ENCODE measurements at places on chromosomes 11 and 22.

DNA sequence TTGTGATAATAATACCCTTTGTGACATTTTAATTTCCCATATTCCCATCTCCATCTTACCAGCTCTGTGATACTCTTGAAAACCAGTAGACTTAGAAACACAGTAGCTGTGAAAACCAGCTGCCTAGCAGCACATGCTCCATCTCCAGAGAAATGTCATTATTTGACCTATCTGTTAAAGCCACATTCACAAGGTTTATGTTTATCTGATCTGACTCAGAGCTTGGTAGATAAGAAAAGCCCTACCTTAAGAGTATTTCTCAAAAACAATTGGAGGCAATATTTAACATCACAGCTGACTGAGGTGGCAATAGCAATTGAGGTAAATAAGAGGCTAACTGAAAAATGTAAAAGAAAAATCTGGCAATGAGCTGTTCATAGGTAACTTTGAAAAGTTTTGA, 8.1 kb upstream of the ANO3 start:
- no peak for DNase-seq

- no peak for DNase-seq
Observed at GRCh38 chr11:130622141-130622542, 173.7 kb downstream of the ADAMTS15 start.

DNA sequence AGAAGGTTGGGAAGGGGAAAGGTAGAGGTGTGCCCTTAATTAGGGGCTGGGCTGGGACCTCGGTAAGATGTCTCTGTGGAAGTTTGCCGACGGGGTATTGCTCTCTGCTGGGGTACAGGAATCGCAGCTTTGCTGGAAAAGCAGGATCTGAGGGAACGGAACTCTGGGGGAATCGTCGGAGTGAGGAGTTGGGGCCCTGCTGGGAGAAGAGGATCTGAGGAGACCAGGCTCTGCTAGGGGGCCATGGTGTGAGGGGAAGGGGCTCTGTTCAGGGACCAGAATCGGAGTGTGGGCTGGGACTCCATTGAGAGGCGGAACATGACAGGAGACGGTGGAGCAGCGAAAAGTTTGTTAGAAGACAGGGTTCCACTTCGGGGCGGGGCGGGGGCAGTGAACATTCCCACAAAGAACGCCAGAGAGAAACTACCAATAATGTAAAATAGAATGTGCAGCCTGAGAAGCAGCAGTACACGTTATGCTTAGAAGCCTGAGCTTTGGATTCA, 456 bp downstream of the AAMDC start:
- DNase-seq: no peak

DNA sequence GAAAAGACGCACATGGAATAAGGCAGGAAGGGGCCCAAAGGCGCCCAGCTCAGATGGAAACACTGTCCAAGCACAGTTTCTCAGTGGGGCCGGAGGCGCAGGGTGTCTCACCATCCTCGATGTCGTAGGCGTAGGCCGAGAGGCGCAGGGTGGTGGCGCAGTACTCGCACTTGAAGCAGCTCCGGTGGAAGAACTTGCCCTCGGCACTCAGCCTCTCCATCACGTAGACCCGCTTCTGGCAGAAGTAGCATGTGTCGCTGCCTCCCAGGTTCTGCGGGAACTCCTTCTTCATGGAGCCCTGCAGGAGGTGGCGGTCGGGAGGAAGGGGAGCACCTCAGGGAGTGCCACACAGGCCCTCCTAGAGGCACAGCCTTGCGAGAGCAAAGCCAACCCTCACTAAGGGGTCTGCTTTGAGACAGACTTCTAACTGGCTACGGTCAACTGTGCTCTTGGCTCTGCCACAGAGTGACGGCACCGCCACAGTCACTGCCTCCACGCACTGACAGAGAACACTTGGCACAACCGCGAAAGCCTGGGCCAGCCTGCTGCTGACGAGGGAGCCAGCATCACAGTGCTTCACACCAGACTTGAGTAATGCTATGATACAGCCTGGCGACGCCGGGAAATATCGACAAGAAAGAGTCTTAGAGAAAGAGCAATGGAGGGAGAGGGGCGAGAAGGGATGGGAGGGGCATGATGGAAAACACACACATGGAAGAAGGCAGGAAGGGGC, 97.6 kb upstream of the BID start:
- DNase-seq: no peak

GRCh38 chr22:24141586-24141985, 39.7 kb upstream of the SUSD2 start:
- DNase-seq: no peak

DNA sequence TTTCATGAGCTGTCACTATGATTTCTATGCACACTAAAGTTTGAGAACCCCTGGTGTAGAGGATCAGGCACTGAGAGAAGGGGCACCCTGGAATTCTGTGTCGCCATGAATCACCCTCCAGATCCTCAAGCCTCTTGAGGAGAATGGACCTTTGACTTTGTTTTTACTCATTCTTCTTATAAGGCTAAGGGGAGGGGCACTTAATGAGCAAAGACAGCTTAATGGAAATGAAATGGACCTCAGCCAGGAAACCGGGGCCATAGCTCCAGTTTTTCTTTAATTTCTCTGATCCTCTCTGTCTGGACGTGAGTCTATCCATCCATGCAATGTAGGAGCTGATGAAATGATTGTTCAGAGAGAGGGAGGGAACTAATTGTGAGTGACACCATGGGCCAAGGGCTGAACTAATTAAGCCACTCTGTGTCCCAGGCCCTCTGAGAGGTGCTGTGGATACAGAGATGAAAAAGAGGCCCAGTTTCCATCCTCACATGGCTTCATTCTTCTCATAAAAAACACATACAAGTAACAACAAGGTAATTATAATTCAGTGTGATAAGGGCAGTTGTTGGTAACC, 32.8 kb downstream of the OR2AT4 start:
- no peak for DNase-seq

GRCh38 chr11:116994195-116994594, 104.0 kb downstream of the SIK3 start:
- no peak for DNase-seq

DNA sequence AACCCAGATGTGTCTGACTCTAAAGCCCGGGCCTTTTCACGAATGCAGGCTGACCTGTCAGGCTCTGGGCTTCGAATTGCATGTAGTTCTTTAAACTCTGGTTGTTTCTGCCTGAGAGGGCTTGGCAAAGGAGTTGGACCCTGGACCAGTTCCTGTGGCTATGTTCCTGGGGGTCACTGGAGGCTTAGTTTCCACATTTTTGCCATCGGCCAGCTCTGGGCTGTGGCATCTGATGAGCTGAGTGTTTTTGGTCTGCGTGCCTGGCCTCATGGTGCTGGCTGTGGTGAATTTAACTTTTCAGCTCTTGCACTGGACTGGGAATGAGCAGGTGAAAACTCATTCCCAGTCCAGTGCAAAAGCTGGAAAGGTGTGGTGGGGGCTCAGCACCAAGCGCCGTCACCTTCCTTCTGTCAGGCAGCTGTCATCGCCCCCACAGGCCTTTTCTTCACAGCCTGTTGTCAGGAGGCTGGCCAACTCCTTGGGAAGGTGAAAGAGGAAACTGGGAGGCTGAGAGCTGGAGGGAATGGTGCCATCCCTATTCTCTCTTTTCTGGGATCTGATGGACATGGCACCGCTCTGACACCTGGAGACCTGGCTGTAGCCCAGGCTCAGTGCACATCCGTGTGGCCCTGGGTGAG, 123.6 kb downstream of the ADAMTS15 start:
- no peak for DNase-seq

- no peak for DNase-seq
Observed at GRCh38 chr11:77127920-77128691, at the start of gene MYO7A. Gene MYO7A (plus strand): TSS chr11:77128246. CDS start chr11:77130635, 2,389 bp downstream.

Data from T-helper 17 cell (primary cell).